ENCODE measurements at places on chromosomes 12 and 14.

GRCh38 chr14:53137568-53138203 lies 15.4 kb downstream of the DDHD1 start:
- no peak for DNase-seq

DNA sequence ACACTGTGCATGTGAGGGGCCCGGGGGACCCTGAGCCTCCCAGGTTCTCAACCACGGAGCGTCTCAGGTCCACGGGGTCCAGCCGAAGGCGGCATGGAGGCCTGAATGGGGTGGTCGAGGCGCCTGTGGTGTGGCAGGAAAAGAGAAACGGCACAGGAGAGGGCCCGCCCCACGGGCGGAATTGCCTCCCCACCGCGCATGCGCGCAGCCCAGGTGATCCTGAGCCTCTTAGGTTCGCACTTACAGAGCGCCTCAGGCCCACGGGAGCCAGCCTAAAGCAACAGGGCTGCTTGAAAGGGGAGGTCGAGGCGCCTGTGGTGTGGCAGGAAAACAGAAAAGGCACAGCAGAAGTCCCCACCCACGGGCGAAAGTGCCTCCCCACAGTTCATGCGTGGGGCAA lies 311.0 kb downstream of the ALG10 start:
- DNase-seq: no peak

GRCh38 chr12:1702713-1703112 lies 11.8 kb downstream of the ADIPOR2 start:
- DNase-seq: no peak

DNA sequence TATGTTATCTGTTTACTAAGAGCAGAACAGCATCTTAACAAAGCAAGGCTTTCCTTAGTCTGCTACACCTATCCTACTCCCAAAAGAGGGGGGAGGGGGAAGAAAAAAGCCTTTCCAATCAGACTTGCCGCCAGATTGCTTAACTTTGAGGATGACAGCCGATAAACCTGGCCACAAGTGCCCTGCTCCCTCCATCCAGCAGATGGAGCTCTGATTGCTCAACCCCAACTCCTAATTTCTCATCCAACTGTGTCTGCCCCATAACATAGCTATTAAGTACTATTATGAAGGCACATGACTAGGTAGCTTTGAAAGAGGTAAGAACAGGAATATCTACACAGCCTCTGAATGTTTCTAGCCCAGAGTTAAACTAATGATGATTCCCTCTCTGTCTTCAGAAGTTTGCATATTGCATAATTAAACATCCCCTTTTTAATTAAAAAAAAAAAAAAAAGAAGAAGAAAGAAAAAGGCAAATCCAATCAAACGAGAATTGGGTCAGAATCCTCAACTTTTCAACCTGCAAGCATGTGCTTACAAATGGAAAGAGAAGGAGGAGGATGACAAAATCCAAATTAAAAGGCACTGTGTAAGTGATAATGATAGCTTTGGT lies 247.4 kb downstream of the GALC start:
- DNase-seq: no peak

GRCh38 chr14:73771848-73772638 lies 57.9 kb upstream of the PNMA1 start:
- DNase-seq: no peak

DNA sequence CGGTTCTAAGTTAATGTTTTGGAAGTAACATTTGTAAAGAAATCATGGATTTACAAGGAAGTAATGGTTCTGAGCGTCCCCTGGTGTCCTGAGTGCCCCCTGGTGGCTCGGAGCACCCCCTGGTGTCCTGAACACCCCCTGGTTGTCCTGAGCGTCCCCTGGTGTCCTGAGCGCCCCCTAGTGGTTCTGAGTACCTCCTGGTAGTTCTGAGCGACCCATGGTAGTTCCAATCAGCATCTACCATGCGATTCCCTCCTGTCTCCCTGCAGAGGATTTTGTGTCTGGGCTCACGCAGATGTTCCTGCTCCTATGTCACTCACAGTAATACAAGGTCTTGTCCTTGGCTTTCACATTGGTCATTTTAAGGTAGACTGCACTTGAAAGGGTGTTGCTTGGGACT lies 1352.9 kb downstream of the TMEM121 start:
- DNase-seq: no peak

DNA sequence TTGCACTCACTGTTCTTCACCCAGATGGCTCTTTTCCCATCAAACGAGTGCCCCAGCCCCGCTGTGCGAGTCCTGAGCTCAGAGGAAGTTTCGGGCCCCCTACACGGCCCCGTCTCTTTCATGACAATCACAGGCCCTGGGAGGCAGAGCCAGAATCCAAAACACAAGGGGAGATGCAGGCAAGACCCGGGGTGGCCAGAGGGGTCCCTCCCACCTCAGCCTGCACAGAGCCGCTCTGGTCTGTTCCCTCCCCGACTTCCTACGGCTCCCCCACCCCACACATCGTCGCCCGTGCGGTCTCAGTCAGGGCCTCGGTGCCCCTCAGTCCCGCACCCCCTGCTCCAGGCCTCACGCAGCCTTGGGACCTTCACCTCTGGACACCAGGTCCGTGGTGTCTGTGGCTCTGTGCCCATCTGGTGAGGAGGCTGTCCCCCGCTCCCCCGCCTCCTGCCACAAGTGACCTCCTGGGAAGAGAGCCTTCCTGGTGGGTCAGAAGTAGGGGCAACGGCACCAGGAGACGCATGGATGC lies 8.9 kb downstream of the GPR132 start:
- DNase-seq: no peak

DNA sequence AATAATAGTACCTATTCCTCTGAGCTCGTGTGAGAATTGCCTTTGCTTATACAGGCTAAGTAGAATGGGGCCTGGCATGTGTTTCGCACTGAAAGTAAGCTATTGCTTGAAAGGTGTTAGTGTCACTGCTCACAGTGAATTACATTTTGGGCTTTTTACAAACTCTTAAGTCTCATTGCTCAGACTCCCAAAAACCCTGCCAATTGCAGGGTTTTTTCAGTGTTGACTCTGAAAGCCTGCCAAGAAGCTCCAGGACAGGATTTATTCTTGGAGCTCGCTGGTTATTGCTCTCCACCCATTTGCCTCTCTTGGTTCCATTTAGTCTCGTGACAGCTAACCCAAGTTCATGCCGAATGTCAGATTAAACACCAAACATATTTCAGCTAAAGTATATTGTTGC lies 39.8 kb downstream of the NOPCHAP1 start:
- DNase-seq: no peak

- no peak for DNase-seq
Measured at GRCh38 chr12:71166280-71166679, 8.5 kb upstream of the TSPAN8 start.

- DNase-seq: no peak
Measured at GRCh38 chr12:33330940-33331339, 108.7 kb downstream of the SYT10 start.

DNA sequence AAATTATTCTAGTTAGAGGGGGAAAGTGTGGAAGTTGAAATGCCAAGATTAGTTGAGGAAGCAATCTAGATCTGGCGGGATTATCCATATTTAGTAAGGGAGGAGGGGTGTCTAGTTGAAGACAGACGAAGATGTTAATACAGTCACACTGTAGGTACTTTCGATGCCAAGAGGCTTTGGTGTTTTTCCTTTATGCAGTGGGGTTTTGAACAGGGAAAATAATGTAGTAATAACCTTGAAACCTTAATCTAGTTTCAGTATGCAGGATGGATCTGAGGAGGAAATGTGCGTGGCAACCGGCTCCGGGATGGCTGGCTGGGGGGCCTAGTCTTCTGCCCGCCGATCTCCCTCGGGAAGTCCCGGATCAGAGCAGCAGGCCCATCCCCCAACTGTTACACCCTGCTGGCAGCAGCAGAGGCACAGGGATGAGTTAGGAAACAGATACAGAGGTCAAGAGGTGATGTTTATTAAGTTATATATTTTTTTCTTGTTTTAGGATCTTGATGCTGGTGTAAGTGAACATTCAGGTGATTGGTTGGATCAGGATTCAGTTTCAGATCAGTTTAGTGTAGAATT lies 27.4 kb downstream of the MDM2 start:
- no peak for DNase-seq

DNA sequence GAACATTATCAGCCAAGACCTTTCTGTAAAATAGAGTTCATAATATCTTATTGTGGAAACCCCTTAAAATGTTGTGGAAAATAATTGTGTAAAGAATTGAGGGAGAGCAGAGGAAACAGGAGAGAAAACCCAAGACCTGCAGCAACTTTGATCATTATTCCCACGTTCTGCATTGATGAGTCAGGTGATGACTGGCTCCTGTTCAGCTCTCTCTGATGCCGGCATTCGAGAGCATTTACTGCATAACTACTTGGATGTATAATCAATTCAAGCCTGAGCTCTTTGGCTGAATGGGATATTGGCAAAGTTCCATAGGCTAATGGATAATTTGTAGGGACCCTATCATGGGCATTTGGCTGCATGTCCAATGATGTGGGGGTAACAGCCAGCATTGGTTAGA lies 176.3 kb upstream of the ARID2 start:
- no peak for DNase-seq

DNA sequence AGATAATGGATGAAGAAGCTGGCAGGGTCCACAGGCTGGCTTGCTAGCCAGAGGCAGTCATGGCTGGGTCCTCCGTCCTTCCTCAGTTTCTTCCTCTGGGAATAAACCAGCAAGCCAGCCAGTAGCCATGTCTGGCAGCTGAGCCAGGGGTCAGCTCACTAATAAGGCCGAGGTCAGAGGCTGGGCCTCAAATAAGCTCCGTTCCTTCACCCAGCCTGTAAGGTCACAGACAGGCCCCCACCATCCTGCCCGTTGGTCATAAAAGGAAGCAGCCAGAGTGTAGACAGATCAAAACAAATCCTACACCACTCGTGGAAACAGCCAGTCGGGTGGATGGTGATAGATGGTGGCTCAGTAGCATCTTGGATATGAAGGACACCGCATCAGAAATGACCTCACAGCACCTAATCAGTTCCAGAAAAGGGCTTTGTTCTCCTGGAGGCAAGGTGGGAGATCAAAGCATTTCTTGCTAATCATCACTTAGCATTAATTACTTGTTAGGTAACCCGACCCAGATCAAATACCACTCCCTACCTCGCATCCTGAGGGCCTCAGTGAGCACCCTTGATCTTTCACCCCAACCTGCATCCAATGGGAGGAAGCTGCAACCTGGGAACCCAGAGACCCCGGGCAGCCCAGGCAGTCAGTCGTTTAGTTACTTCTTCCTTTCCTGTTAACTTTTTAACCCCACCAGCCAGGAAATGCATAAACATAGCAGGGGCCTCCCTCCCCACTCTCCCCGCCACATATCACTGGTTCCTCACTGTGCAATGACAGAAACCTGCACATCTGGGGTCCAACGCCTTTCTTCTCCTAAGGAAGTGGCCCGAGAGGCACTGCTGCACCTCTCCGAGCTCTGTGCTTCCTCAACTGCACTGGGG lies 90.2 kb downstream of the KDM2B start:
- DNase-seq: no peak

DNA sequence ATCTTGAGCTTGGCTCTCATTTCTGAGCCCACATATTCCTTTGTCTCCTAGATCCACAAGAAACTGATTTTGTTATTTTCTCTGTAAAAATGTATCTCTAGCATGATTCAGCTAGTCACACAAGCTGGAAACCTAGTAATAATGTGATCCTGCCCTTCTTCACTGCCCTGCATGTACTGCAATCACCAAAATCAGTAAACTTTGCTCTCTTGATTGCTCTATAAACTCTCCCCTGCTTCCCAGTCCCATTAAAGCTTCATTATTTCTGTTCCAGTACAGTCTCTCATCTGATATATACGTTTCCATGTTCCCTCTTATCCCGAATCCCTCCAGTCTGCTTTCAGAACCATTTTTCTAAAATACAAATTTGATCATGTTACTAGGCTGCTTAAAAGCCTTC lies 166.5 kb downstream of the MSRB3 start:
- no peak for DNase-seq

DNA sequence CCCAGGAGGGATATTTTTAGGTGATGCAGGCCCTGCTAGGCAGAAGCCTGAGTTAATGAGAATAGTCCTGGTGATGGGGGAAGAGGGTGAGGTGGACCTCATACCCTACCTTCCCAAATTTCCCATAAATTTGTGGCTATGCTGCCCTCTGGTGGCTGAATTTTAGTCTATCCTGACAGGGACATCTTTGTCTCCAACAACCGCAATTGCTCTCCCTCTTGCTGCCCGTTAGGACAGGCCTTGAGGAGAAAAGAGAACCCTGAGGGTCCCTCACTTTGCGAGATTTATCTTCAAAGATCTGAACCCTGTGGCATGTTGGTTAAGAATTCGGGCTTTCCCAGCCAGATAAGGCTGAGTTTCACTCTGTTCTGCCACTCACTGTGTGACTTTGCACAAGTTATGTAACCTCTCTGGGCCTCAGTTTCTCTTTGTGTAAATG lies 9.8 kb upstream of the ZNF385A start:
- no peak for DNase-seq

DNA sequence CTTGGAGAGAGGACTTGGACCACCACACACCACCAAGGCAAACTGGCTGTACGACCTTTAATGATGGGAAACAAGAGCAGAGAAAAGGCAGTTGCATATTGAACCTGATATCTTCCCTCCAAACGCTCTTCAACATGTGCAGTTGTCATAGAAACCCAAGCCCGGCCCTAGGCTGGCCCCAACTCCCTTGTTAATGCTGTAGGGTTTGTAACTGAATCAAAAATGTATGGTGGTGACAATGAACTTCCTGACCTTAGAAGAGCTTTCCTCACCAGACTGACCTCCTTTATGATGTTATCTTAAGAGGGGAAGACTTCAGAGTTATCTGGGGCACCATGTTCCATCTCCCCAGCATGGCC lies 12.3 kb downstream of the APOLD1 start:
- DNase-seq: no peak

DNA sequence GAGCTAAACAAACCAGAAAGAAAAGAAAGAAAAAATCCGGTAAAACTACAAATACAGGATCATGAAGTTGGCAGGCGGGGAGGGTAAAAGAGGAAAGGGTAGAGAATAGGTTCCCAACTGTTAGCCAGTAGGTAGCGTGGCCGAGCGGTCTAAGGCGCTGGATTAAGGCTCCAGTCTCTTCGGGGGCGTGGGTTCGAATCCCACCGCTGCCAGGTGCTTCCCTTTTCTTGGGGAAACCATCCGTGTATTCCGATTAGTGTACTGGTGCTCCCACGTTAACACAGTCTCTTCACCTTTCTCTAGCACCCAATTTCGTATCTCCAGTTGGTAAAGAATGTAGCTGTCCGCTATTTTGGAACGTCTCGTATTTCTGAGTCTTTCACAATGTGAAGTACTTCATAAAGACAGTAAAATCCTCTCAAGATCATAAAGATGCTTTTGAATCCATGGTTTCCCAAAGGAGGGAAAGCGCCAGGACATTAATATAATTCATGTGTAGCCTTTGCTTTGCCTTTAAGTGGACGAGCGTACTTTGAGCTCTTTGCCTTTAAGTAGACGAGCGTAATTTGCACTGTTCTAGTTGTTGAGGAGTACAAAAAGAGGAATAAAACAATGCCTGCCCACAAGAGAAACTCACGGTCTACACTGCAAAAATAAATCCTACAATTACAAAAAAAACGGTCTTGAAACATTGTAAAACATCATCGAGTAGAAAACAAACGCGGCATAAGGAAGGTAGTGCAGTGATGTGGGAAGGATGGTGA lies 19.0 kb upstream of the RNASE12 start:
- no peak for DNase-seq

DNA sequence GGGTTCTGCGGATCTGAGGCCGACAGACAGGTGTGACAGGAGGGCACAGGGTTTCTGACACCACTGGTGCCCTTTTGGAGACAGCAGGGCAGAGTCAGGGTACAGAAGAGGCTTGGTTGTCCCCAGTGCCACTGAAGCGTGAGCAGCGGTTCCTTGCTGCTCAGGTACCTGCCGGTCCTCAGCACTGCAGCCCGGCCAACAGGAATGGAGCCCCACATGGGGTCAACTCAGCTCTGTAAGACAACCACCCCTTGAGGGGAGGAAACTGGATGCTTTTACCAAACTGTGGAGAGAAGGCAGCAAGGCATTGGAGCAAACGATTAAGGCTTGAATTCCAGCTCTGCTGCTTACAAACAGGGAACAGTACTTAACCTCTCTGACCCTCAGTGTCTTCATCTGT lies 246.4 kb upstream of the NOS1 start:
- DNase-seq: no peak

Measured in NCI-H187 treated with DMSO at 0.1 percent for 48 hours (cell line).